ENCODE measurements at places on chromosomes 1 and 21. TPM values are rescaled to one million over a fixed set of nuclear protein-coding genes. Genes with fewer than 3 reads are reported as not detected.

The SPRR5 gene
- not detected for total RNA-seq

The ABCG1 gene
- total RNA-seq = 22.4 TPM

The ORC1 gene
- 1.6 TPM for total RNA-seq

The TAS1R1 gene
- not detected for total RNA-seq

The FBXO2 gene
- 9.4 TPM for total RNA-seq

The REN gene
- total RNA-seq = 1.4 TPM

The C8A gene
- total RNA-seq = not detected

The DEDD gene
- 54.8 TPM for total RNA-seq

The CCDC30 gene
- 3.5 TPM for total RNA-seq

The SYTL1 gene
- total RNA-seq = 1.8 TPM

DNA sequence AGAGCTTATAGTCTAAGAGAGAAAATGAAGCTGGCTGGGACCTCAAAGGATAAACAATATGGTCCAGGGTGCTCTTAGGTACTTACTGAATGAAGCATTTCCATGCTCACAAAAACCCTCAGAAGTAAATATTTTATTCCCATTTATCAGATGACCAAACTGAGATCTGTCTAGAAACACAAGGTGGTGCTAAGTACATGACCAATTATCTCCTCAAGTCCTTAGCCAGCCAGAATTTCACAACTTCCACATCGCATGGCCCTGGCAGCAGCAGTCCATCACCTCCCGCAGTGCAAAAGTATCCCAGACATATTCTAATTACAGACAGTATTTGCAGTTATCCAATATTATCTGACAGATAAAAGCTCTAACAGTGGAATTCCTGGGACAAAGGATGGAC lies 321.7 kb upstream of the PROX1 start:
- no peak for DNase-seq

- DNase-seq = no peak
Observed at GRCh38 chr21:22409571-22409970, 1411.4 kb downstream of the NCAM2 start.

- DNase-seq = no peak
Observed at GRCh38 chr1:83958704-83959103, 40.2 kb downstream of the TTLL7 start.

DNA sequence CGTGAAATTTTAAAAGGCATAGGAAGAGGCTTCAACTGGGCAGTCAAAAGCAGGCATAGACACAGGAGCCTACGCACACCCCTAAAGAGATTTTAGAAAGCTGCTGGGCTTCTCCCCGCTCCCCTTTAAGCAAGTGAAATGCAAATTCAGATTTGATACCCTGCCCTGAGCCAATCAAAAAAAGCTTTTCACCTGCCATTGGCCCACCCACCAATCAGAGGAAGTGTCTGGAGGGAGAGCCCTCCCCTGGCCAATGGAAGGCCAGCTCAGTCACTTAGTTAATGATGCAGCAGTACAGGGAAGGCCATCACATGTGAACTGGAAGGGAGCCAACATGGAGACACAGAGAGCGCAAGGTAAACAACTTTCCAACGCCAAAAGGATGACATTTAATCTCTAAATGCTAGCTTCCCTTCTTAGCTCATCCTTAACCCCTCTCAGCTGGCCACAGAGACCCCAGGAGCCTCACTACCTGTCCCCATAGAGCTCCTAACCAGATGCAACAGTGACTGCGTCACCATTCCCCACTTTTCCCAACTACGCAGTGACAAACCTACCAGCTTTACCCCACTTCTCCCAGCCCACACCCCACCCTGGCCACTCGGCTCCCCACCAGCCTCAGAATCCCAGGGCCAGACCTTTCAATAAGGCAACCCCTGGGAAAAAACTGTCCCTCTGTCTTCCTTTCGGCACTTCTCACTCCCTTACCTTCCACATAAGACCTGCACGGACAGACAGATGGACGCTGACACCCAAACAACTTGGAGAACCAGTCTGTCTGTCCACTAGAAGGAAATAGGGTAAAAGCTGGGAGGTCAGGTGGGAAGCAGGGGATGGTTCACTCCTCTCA lies 71.0 kb downstream of the CD46 start:
- peak; percentile 68 for DNase-seq

DNA sequence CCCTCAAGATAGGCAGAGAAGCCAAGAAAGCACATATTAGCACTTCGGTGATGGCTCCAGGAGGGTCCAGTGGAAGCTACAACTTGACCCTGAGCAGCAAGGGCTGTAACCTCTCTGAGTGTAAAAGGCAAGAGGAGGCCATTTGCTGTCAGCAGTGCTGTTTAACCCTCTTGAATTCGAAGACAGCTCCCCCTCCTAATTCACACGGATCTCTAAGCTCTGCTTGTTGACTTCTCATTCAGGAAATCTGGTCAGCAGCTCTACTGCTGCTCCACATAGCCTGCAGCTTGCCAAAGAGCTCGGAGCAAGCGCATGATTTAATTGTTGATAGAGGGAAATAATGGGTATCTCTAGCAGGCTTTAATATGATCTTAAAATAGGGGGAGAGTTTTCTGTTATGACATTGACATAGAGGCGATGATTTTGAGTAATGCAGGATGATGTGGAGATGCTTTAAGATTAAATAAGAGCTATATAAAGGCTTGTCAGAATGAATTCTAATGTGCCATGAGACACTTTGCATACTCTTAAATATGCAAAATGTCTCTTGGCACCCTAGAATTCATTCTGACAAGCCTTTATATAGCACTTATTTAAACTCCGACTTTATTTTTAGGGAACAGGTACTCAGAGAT lies 79.4 kb upstream of the USH2A start:
- DNase-seq = no peak

GRCh38 chr1:42135426-42135825 lies 17.8 kb upstream of the GUCA2B start:
- no peak for DNase-seq

All from omental fat pad (tissue), 4 donors.